ENCODE measurements at places on chromosomes 6 and 20.

DNA sequence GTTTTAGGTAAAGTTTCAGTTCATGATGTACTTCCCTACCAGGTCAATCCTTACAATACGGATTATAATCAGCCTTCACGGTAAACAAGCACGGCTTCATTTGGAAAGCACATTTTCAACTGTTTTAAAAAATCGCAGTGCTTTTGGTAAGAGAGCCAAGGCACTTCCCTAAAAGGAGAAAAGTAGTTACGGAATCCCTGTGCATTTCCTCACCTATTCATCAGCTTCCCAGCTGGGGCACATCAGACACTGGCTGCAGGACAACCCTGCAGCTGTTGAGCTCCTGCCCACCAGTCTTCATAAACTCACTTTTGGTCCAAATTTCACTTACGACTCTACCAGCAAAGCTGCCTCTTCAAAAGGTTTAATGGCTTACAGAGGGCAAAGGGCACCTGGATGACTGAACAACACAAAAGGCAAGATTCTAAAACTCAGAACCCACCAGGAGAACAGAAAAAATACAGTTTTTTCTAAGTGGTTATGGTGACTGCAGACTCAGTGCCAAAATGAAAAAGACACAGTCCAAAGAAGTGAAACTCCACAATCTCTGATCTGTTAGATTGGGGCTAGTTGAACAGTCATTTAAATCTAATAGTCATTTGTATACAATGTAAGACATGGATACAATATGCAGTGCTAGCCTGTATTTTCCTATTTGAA is 7.5 kb downstream of the SNX5 start:
- H3K4me1 ChIP-seq, result peaks cover 65% of the 10 kb centered on the region
- H3K27me3 ChIP-seq, result no peaks in the 10 kb centered on the region
- H3K36me3 ChIP-seq, result peaks cover 4% of the 10 kb centered on the region
- H3K4me3 ChIP-seq, result no peak overlapping the region
- no peak overlapping the region for H3K27ac ChIP-seq

DNA sequence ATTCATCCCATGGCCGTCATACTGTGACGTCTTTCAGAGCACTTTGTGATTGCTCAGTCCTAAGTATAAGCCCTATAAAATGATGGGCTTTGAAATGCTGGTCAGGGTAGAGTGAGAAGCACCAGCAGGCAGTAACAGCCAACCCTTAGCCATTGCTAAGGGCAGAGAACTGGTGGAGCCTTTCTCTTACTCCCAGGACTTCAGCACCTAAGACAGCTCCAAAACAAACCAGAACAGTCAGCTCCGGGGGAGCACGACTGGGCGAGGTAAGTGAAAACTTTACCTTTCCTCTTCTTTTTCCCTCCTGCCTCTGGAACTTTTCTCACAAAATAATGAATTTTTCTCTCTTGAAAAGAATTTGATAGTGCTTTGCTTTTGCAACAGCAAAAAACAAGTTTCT is at the start of gene VIP:
TSS of gene VIP (plus strand) at position 104 of the 400 bp plus-strand sequence. CDS start 1,381 bp downstream, outside the sequence.
- DNase-seq, result no peak
- no peak within 1 kb of the TSS for H3K27ac ChIP-seq
- no peaks in the 10 kb centered on the region for H3K27me3 ChIP-seq
- no peaks in the 10 kb centered on the region for H3K36me3 ChIP-seq
- H3K4me3 ChIP-seq, result no peak within 1 kb of the TSS

- no peaks in the 10 kb centered on the region for H3K36me3 ChIP-seq
- no peak overlapping the region for H3K4me3 ChIP-seq
These were observed 206.9 kb downstream of the IBTK start for GRCh38 chr6:82040405-82041221.

DNA sequence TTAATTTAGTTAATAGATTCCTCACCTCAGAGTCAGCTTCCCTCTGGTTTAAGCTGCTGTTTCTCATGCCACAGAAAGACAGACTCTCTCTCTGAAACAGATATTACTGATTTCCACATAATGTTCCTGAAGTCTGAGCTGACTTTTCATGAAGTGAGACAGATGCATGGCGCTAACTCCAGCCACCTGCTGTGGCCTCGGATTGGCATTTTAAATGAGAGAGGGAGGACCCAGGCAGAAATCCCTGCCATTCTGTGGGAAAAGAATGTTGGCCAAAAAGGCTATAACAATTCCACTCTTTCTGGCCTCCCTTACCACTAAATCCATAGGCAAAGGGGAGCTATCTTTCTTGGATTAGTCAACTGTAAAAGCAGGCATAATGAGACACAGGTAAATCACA is 354.1 kb upstream of the CDH4 start:
- no peaks in the 10 kb centered on the region for H3K4me1 ChIP-seq
- no peaks in the 10 kb centered on the region for H3K36me3 ChIP-seq
- no peak for DNase-seq
- H3K27me3 ChIP-seq, result peaks cover 4% of the 10 kb centered on the region
- H3K27ac ChIP-seq, result no peak overlapping the region

GRCh38 chr20:45269056-45269455 is 14.7 kb upstream of the SLPI start:
- H3K27ac ChIP-seq, result no peak overlapping the region
- no peaks in the 10 kb centered on the region for H3K36me3 ChIP-seq
- DNase-seq, result no peak
- H3K4me1 ChIP-seq, result no peaks in the 10 kb centered on the region
- peaks cover 2% of the 10 kb centered on the region for H3K27me3 ChIP-seq

DNA sequence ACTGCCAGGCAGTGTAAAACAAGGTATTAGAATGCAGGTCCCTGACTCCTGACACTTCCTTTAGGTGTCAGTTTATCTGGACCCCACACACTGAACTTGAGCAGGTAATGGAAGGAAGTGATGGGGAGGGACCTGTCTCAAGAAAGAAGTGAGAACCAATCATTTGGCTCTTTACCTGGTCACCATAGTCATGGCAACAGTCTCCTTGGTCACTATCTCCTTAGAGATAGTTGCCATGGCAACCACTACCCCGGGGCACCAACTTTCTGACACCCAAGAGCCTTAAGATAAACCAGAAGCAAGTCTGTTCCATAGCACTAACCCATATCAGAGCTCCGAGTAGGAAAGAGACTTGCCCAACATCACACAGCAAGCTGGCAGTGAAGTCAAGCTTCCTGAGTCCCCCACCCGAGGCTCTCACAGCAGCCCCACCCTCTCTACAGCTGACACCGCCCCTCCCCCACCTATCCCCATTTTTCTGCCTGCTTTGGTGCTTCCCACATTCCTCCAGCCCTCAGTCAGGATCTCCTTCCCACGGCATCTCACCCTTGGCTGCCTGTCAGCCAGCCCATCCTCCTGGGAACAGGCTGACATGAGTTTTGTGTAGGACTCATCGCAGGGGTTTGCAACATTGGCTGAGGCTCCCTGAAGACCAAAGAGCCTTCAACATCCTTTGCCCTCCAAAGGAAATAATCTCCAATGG is 16.3 kb upstream of the HM13 start:
- no peaks in the 10 kb centered on the region for H3K27me3 ChIP-seq
- no peaks in the 10 kb centered on the region for H3K36me3 ChIP-seq

- H3K4me3 ChIP-seq, result no peak overlapping the region
- DNase-seq, result no peak
- no peak overlapping the region for H3K27ac ChIP-seq
These were observed 21.7 kb downstream of the BMP7 start for GRCh38 chr20:57244627-57245214.

GRCh38 chr6:80460257-80460865 is 353.9 kb downstream of the BCKDHB start:
- no peak overlapping the region for H3K4me3 ChIP-seq
- no peak overlapping the region for H3K27ac ChIP-seq
- H3K36me3 ChIP-seq, result no peaks in the 10 kb centered on the region
- DNase-seq, result no peak

GRCh38 chr20:58537831-58538230 is 22.6 kb upstream of the APCDD1L start:
- H3K4me1 ChIP-seq, result no peaks in the 10 kb centered on the region
- no peak overlapping the region for H3K27ac ChIP-seq
- DNase-seq, result no peak

- peaks cover 13% of the 10 kb centered on the region for H3K27me3 ChIP-seq
- H3K36me3 ChIP-seq, result no peaks in the 10 kb centered on the region
- no peak overlapping the region for H3K27ac ChIP-seq
- H3K4me1 ChIP-seq, result no peaks in the 10 kb centered on the region
- DNase-seq, result no peak
These were observed 14.3 kb upstream of the PDSS2 start for GRCh38 chr6:107473660-107474059.

GRCh38 chr6:2891768-2892170 is 11.3 kb downstream of the SERPINB9 start:
- peak overlapping the region; percentile 61 for H3K27ac ChIP-seq
- peak; percentile 83 for DNase-seq
- H3K4me3 ChIP-seq, result peak overlapping the region; percentile 5
- peaks cover 20% of the 10 kb centered on the region for H3K36me3 ChIP-seq
- peaks cover 18% of the 10 kb centered on the region for H3K4me1 ChIP-seq

- H3K36me3 ChIP-seq, result no peaks in the 10 kb centered on the region
- no peak for DNase-seq
- no peak overlapping the region for H3K4me3 ChIP-seq
These were observed 6.2 kb downstream of the ENPP1 start for GRCh38 chr6:131813991-131814390.

DNA sequence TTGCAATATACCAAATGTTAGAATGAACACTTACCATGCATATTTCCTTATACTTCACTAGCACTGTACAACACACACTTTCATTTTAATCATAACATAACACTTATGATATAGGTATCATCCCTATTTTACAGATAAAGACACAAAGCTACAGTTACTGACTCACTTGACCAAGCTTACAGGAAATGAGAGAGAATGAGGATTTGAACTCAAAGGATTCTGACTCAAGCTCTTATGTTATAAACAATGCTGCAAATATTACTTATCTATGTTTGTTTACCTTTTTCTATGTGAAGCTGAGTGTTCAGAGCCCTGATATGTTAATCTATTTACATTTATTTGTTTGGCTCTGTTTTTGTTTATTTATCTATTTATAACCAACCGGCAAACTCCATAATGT is 245.4 kb downstream of the PTPRK start:
- H3K36me3 ChIP-seq, result no peaks in the 10 kb centered on the region
- H3K27ac ChIP-seq, result no peak overlapping the region
- no peak for DNase-seq
- no peak overlapping the region for H3K4me3 ChIP-seq

DNA sequence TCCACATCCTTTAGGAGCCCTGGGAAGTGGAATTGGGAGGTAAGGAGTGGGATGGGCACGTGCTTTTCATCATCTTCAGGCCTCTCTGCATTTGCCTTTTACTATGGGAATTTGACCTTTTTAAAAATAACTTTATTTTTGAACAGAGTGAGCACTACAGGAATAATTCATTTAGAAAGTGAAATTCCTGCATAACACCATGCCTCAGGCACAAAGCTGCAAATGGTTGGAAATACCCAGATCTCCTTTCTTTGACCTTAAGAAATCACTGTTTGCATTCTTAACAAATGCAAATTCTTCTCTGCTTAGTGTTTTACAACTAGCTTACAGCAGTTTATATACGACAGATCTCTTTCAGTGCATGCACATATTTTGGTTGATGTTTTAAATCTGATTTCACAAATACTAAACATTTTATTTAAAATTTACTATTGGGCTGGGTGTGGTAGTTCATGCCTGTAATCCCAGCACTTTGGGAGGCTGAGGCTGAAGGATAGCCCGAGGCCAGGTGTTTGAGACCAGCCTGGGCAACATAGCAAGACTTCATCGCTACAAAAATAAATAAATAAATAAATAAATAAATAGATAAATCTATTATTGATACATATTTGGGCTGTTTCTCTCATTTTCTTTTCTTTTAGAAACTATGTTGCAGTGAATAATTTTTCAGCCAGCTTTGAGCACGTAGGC is 24.5 kb downstream of the CST8 start:
- H3K36me3 ChIP-seq, result no peaks in the 10 kb centered on the region
- no peaks in the 10 kb centered on the region for H3K27me3 ChIP-seq
- no peak overlapping the region for H3K27ac ChIP-seq
- no peaks in the 10 kb centered on the region for H3K4me1 ChIP-seq

- peak overlapping the region; percentile 59 for H3K4me3 ChIP-seq
- H3K4me1 ChIP-seq, result peaks cover 4% of the 10 kb centered on the region
These were observed 719 bp downstream of the SMPD2 start for GRCh38 chr6:109441069-109441816.

GRCh38 chr6:148217051-148217450 is 125.6 kb upstream of the SASH1 start:
- H3K4me1 ChIP-seq, result no peaks in the 10 kb centered on the region
- no peak for DNase-seq
- no peak overlapping the region for H3K27ac ChIP-seq
- no peak overlapping the region for H3K4me3 ChIP-seq
- peaks cover 30% of the 10 kb centered on the region for H3K27me3 ChIP-seq
- no peaks in the 10 kb centered on the region for H3K36me3 ChIP-seq

GRCh38 chr20:57451795-57452661 is 60.8 kb downstream of the RBM38 start:
- peaks cover 6% of the 10 kb centered on the region for H3K27me3 ChIP-seq
- H3K36me3 ChIP-seq, result no peaks in the 10 kb centered on the region
- H3K4me3 ChIP-seq, result no peak overlapping the region

- no peaks in the 10 kb centered on the region for H3K36me3 ChIP-seq
- H3K27ac ChIP-seq, result no peak overlapping the region
- H3K4me1 ChIP-seq, result no peaks in the 10 kb centered on the region
These were observed 15.2 kb upstream of the SDHAF4 start for GRCh38 chr6:70551566-70551965.

DNA sequence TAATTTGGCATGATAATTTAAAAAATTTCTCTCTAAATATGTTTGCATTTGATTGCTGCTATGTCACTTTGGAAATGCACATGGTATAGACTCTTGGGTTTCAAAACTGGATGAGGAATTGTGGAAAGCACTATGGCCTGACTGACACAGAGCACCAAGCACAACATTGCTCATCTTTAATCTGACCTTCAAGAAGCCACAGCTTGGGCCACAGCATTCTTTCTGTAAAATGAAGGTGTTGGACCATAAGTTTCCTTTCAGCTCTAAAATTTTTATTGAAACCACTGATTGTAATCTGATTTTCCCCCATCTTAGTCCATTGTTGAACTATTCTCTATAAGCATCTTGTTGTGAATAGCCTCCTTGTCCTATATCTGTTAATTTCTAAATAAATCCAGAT is 41.0 kb downstream of the QKI start:
- no peak overlapping the region for H3K4me3 ChIP-seq
- no peak overlapping the region for H3K27ac ChIP-seq
- H3K27me3 ChIP-seq, result no peaks in the 10 kb centered on the region
- H3K36me3 ChIP-seq, result no peaks in the 10 kb centered on the region
- no peak for DNase-seq

GRCh38 chr20:62030834-62031434 is 34.7 kb downstream of the TAF4 start:
- peak overlapping the region; percentile 70 for H3K27ac ChIP-seq
- no peaks in the 10 kb centered on the region for H3K27me3 ChIP-seq
- H3K4me3 ChIP-seq, result no peak overlapping the region
- no peaks in the 10 kb centered on the region for H3K36me3 ChIP-seq

- H3K27me3 ChIP-seq, result peaks cover 37% of the 10 kb centered on the region
- no peak for DNase-seq
- peaks cover 19% of the 10 kb centered on the region for H3K4me1 ChIP-seq
- H3K27ac ChIP-seq, result no peak overlapping the region
- no peaks in the 10 kb centered on the region for H3K36me3 ChIP-seq
These were observed 66.0 kb downstream of the ZBTB2 start for GRCh38 chr6:151325075-151326050.

GRCh38 chr6:164283574-164283973 is 869.1 kb downstream of the QKI start:
- no peak overlapping the region for H3K4me3 ChIP-seq
- H3K36me3 ChIP-seq, result no peaks in the 10 kb centered on the region
- no peak overlapping the region for H3K27ac ChIP-seq
- no peaks in the 10 kb centered on the region for H3K4me1 ChIP-seq
- no peak for DNase-seq

- no peaks in the 10 kb centered on the region for H3K36me3 ChIP-seq
- DNase-seq, result no peak
- no peak overlapping the region for H3K4me3 ChIP-seq
- H3K27ac ChIP-seq, result no peak overlapping the region
These were observed 812 bp downstream of the MYMX start for GRCh38 chr6:44217332-44218143.
